ENCODE measurements at places on chromosomes 2 and 18. TPM values are rescaled to one million over a fixed set of nuclear protein-coding genes. Genes with fewer than 3 reads are reported as not detected.

NPPC gene
- 0.13 TPM for polyA plus RNA-seq

FAM161A gene
- 6.8 TPM for polyA plus RNA-seq

CCDC141 gene
- not detected for polyA plus RNA-seq

POTEI gene
- 0.19 TPM for polyA plus RNA-seq

DYNAP gene
- polyA plus RNA-seq, result not detected

TCF7L1 gene
- 4.6 TPM for polyA plus RNA-seq

ABHD1 gene
- polyA plus RNA-seq, result not detected

SPP2 gene
- not detected for polyA plus RNA-seq

ACTR2 gene
- polyA plus RNA-seq, result 118 TPM

IL1RL1 gene
- polyA plus RNA-seq, result 3.4 TPM

MAP3K19 gene
- polyA plus RNA-seq, result not detected

DSG4 gene
- polyA plus RNA-seq, result not detected

SPR gene
- 40.6 TPM for polyA plus RNA-seq

MYOM1 gene
- 2.9 TPM for polyA plus RNA-seq

KHK gene
- polyA plus RNA-seq, result 533 TPM

C2orf80 gene
- 0.46 TPM for polyA plus RNA-seq

SH3RF3 gene
- 1.6 TPM for polyA plus RNA-seq

RGPD3 gene
- polyA plus RNA-seq, result 0.28 TPM

CGREF1 gene
- polyA plus RNA-seq, result 3.8 TPM

DTNB gene
- polyA plus RNA-seq, result 9.7 TPM

CYP1B1 gene
- 15.1 TPM for polyA plus RNA-seq

ABCG8 gene
- polyA plus RNA-seq, result 10.5 TPM

FOXD4L1 gene
- polyA plus RNA-seq, result 0.45 TPM

UGGT1 gene
- polyA plus RNA-seq, result 24.9 TPM

NFE2L2 gene
- 74.0 TPM for polyA plus RNA-seq

PTGR3 gene
- 11.6 TPM for polyA plus RNA-seq

DIPK1C gene
- polyA plus RNA-seq, result not detected

ATOH8 gene
- polyA plus RNA-seq, result 4.1 TPM

PIEZO2 gene
- 0.81 TPM for polyA plus RNA-seq

APCDD1 gene
- polyA plus RNA-seq, result 2.7 TPM

CHST9 gene
- polyA plus RNA-seq, result 0.07 TPM

HOXD8 gene
- polyA plus RNA-seq, result 1.9 TPM

COLEC12 gene
- polyA plus RNA-seq, result 0.27 TPM

TFPI gene
- polyA plus RNA-seq, result 41.9 TPM

NT5C1B gene
- not detected for polyA plus RNA-seq

TLX2 gene
- polyA plus RNA-seq, result not detected

ALPG gene
- not detected for polyA plus RNA-seq

BBS5 gene
- polyA plus RNA-seq, result 0.81 TPM

DNAJC5G gene
- not detected for polyA plus RNA-seq

ACSL3 gene
- polyA plus RNA-seq, result 29.4 TPM
